SJCRH30 (cell line): ENCODE measurements at places on chromosomes 5 and 9.

GRCh38 chr5:34571677-34572041 lies 84.5 kb upstream of the RAI14 start:
- DNase-seq: peak; percentile 43
- no peaks in the 10 kb centered on the region for H3K27me3 ChIP-seq

DNA sequence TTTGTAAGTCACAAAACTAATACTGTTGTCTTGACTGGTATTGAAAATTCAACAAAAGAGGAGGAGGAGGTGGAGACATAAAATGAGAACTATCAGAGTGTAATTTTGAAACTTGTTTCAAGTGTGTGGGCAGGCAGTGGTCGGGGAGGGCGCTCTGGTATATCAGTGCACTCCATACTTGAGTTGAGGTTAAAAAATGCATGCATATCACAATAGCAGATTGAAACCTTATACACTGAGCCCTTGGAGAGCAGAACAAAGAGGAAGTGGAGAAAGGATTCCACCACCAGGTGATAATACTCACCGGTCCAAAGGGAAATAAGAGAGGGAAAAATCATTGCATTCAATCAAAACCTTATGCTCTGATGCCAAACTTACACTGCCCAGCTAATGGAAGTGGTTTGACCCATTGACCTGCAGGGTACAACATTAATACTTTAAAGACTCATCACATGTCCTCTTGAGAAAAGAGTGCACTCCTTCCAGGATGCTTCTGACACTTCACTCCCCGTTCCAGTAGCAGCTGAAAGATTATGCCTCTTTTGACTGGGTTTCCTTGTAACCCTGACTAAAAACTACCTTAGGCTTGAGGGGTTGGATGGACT lies 79.5 kb upstream of the FAM169A start:
- no peak overlapping the region for H3K4me3 ChIP-seq
- peaks cover 7% of the 10 kb centered on the region; the same call in 1 of the 2 replicates for H3K4me1 ChIP-seq
- no peak overlapping the region for H3K27ac ChIP-seq
- no peak for DNase-seq

GRCh38 chr5:10760096-10760920 lies 726 bp downstream of the DAP start:
- no peaks in the 10 kb centered on the region for H3K36me3 ChIP-seq
- no peak overlapping the region; the same call in 1 of the 2 replicates for H3K27ac ChIP-seq
- H3K4me3 ChIP-seq: peak overlapping the region; percentile 66
- H3K27me3 ChIP-seq: no peaks in the 10 kb centered on the region
- DNase-seq: peak; percentile 22

DNA sequence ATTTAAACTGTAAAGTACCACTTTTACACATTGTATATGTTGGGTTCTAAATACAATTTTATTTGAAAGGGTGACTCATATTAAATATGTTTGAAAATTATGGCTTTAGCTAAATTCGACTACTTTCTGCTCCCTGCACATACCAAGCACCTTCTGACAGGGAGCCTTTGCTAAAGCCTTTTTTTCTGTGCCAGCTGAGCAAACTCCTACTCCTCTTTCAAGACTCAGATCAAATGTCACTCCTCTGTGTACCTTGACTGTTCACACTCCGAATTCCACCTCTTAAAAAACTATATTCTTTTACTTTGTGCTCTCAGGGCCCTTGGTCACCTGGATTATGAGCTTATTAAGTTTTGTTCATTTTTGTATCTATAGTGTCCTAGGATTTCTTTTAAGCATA lies 6.5 kb upstream of the OXCT1 start:
- no peak overlapping the region for H3K4me3 ChIP-seq
- no peaks in the 10 kb centered on the region for H3K36me3 ChIP-seq
- no peaks in the 10 kb centered on the region for H3K4me1 ChIP-seq
- H3K27me3 ChIP-seq: no peaks in the 10 kb centered on the region
- DNase-seq: peak; percentile 39
- no peak overlapping the region for H3K27ac ChIP-seq

GRCh38 chr5:10778179-10778910 lies 17.3 kb upstream of the DAP start:
- H3K4me3 ChIP-seq: no peak overlapping the region
- no peak for DNase-seq
- no peaks in the 10 kb centered on the region for H3K4me1 ChIP-seq
- H3K27me3 ChIP-seq: no peaks in the 10 kb centered on the region
- no peak overlapping the region for H3K27ac ChIP-seq

- H3K27me3 ChIP-seq: no peaks in the 10 kb centered on the region
- no peak overlapping the region for H3K27ac ChIP-seq
- no peaks in the 10 kb centered on the region for H3K36me3 ChIP-seq
- H3K4me3 ChIP-seq: no peak overlapping the region
Measured at GRCh38 chr9:77710316-77710715, 62.2 kb upstream of the GNA14 start.

- peak; percentile 52 for DNase-seq
- no peaks in the 10 kb centered on the region for H3K36me3 ChIP-seq
- H3K4me3 ChIP-seq: no peak overlapping the region
- no peaks in the 10 kb centered on the region; the same call in 1 of the 2 replicates for H3K27me3 ChIP-seq
Measured at GRCh38 chr5:161846746-161847145, 1.2 kb upstream of the GABRA1 start.

- H3K27ac ChIP-seq: no peak overlapping the region
- H3K27me3 ChIP-seq: no peaks in the 10 kb centered on the region
- no peaks in the 10 kb centered on the region for H3K36me3 ChIP-seq
- no peak overlapping the region for H3K4me3 ChIP-seq
- no peaks in the 10 kb centered on the region for H3K4me1 ChIP-seq
Measured at GRCh38 chr5:137341831-137342230, 157.3 kb downstream of the SPOCK1 start.

GRCh38 chr5:181053488-181054121 lies 13.5 kb downstream of the BTNL9 start:
- no peak overlapping the region for H3K4me3 ChIP-seq
- no peaks in the 10 kb centered on the region for H3K4me1 ChIP-seq
- DNase-seq: no peak
- no peak overlapping the region for H3K27ac ChIP-seq
- H3K36me3 ChIP-seq: no peaks in the 10 kb centered on the region
- no peaks in the 10 kb centered on the region for H3K27me3 ChIP-seq

DNA sequence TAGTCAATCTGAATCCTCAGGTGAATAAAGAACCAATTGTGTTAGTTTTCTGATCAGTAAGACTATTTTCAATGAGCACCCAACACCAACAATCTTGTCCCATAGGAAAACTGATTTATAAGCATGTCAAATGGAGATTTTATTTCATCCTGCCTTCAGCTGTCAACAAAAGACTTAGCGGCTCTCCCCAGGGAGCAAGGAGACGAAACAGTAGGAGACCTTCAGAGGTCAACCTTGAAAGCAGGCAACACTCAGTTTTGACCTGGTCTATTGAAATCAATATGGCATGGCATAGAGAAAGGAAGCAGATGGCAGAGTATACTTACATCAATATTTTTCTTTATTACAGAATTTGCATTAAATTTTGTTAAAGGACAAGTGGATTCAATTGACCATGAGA lies 34.1 kb downstream of the ZNF622 start:
- no peaks in the 10 kb centered on the region for H3K27me3 ChIP-seq
- no peak overlapping the region for H3K27ac ChIP-seq

DNA sequence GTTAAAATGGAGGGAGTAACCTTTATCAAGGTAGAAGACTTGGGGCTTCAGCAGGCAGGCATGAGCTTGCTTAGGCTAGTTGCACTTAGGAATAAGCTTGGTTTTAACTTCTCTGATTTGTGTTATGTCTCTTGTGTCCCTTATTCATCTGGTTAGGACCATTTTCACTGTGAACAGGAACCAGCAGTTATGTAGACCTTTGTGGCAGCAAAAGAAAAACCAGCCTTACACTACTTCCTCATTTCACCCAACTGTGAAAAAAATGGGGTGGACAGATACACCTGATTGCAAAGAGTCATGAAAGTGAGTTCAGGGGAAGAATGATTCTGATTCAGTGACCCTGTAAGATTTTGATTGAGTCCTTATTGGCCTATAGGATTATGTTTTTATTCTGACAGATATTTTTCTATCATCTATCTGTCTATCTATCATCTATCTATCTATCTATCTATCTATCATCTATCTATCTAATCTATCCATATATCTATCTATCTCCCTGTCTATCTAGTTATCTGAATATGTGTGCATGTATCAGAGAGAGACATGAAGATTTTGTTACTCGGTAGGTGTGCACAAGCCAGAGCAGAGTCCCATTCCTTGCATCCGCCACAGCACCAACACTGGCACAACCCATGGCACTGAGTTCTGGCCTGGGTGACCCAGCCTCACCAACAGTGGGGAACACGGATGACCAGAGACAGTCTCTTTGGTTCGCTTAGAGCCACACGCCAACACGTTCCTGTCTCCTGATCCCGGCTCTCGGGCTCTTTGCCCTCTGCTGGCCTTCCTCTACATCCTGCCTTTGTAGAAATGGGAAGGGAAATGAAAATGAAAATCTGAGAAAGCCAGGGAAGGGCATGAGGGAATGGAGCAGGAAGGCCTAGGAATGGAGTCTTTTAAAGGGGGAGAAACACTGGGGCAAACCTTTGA lies 1.3 kb upstream of the ZNF366 start:
- DNase-seq: no peak
- no peaks in the 10 kb centered on the region for H3K27me3 ChIP-seq
- H3K36me3 ChIP-seq: no peaks in the 10 kb centered on the region
- H3K4me3 ChIP-seq: no peak overlapping the region

DNA sequence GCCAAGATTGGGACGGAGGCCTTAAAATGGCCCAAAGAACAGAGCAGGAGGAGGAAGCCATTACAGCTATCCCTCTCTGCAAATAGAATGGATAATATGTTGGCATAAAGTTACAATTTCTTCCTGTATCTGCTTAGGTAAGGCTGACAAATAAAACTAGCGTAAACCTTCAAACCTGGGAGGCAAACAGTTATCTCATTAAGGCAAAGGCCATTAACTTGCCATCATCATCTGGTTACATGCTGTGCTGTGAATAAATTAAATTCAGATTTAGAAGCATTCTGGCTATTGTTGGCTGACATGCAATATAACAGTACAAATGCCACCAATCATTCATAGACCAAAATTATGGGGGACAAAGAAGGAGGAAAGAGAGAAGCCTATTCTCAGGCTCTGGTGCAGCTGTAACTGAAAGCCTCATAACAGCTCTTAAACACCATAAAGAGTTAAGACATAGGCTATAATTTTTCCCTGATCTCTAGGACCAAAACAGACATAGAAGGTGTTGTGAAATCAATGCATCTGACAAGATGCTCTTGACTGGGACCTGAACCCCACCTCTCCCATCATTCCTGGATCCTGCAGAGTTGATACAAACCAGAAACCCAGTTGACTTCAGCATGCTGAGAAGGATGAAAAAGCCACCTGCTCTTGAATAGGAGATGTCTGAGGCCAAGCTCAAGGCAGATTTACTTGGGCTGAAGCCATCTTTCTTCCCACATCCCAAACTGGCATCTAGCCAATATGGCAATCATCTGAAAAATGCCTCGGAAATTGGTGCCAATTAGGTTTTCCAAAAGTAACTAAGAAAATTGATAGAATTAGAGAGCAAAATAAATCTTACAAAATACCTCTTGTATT lies 62.5 kb downstream of the PLCXD3 start:
- H3K27ac ChIP-seq: no peak overlapping the region
- H3K27me3 ChIP-seq: no peaks in the 10 kb centered on the region

- no peak overlapping the region for H3K27ac ChIP-seq
- no peaks in the 10 kb centered on the region for H3K27me3 ChIP-seq
- no peak overlapping the region for H3K4me3 ChIP-seq
- no peak for DNase-seq
Measured at GRCh38 chr5:1901061-1901460, 18.3 kb upstream of the IRX4 start.

- H3K4me3 ChIP-seq: no peak overlapping the region
- no peak overlapping the region for H3K27ac ChIP-seq
- H3K27me3 ChIP-seq: no peaks in the 10 kb centered on the region
- H3K36me3 ChIP-seq: no peaks in the 10 kb centered on the region
- no peak for DNase-seq
Measured at GRCh38 chr9:76004526-76004925, 114.1 kb downstream of the PCSK5 start.

GRCh38 chr9:21687351-21687750 lies 115.1 kb upstream of the MTAP start:
- H3K4me3 ChIP-seq: no peak overlapping the region
- H3K36me3 ChIP-seq: no peaks in the 10 kb centered on the region
- DNase-seq: peak; percentile 12
- H3K27ac ChIP-seq: no peak overlapping the region
- no peaks in the 10 kb centered on the region for H3K4me1 ChIP-seq
- H3K27me3 ChIP-seq: no peaks in the 10 kb centered on the region

DNA sequence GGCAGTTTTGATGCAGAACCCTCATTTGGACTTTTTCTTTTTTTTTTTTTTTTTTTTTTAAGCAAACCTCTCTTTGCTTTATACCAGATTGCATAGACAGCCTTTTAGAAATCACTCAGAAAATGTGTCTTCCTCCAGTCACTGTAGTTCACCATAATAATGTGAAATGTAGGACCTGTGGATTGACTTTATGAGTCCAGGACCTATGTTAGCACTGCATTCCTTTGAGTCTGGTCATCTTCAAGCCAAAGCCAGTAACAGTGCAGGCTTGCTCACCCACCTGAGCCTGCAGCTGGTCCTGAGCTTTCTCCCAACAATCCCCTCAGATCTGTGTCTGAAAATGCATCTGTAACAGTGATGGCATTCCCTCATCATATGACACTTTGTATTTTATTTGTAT lies 110.7 kb upstream of the NFIL3 start:
- no peaks in the 10 kb centered on the region for H3K36me3 ChIP-seq
- no peak for DNase-seq
- 0 out of 2 replicates have a peak, but pooled peaks cover 3% of the 10 kb centered on the region for H3K27me3 ChIP-seq
- H3K4me3 ChIP-seq: no peak overlapping the region
- H3K27ac ChIP-seq: no peak overlapping the region

DNA sequence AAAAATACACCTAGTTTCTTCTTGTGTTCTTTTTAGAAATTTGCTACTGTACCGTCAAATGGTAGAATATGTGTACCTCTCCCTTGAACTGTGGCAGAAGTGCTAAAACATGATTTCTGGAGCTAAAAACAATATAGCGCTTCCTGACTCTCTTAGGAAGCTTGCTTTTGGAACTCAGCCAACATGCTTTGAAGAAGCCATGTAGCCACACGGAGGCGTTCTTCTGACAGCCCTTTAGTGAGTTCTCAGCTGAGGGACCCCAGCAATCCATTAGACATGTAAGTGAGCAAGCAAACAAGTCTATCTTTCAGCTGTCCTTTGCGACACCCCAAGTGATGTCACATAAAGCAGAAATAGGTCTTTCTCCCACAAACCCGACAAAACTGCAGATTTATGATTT lies 917.0 kb downstream of the CDH9 start:
- H3K4me3 ChIP-seq: no peak overlapping the region
- no peaks in the 10 kb centered on the region for H3K27me3 ChIP-seq
- H3K4me1 ChIP-seq: no peaks in the 10 kb centered on the region

GRCh38 chr9:86322973-86323644 lies 31.1 kb downstream of the TUT7 start:
- H3K27me3 ChIP-seq: no peaks in the 10 kb centered on the region
- H3K27ac ChIP-seq: no peak overlapping the region
- no peak for DNase-seq

DNA sequence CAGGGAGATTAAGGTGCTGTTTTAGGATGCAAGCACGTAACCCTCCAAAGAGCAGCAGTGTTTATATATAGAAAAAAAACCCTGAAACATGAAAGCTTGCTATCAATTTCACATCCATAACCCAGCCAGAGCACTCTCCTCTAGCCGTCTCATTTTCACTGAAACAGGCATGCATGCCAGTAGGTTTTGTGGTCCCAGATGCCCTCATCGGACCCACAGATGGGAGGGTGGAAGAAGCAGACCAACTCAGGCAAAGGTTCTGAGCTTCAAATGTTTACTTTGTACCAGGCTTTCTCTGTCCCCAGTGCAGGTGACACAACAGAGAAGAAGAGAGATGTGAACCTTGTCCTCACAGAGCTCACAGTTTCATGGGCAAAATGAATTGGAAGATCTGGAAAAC lies 127.4 kb upstream of the ATP10B start:
- H3K4me1 ChIP-seq: no peaks in the 10 kb centered on the region
- no peak overlapping the region for H3K4me3 ChIP-seq
- no peaks in the 10 kb centered on the region for H3K36me3 ChIP-seq
- no peak overlapping the region for H3K27ac ChIP-seq
- peaks cover 3% of the 10 kb centered on the region; the same call in 1 of the 2 replicates for H3K27me3 ChIP-seq
